Epithelial cell of proximal tubule (primary cell): ENCODE measurements at places on chromosomes 3 and 15.

- DNase-seq, result no peak
Measured at GRCh38 chr15:74962671-74963070, 6.1 kb upstream of the RPP25 start.

GRCh38 chr15:31257286-31257685 lies 69.3 kb upstream of the KLF13 start:
- DNase-seq, result no peak

- no peak for DNase-seq
Measured at GRCh38 chr3:63015614-63016309, 140.5 kb upstream of the CADPS start.

DNA sequence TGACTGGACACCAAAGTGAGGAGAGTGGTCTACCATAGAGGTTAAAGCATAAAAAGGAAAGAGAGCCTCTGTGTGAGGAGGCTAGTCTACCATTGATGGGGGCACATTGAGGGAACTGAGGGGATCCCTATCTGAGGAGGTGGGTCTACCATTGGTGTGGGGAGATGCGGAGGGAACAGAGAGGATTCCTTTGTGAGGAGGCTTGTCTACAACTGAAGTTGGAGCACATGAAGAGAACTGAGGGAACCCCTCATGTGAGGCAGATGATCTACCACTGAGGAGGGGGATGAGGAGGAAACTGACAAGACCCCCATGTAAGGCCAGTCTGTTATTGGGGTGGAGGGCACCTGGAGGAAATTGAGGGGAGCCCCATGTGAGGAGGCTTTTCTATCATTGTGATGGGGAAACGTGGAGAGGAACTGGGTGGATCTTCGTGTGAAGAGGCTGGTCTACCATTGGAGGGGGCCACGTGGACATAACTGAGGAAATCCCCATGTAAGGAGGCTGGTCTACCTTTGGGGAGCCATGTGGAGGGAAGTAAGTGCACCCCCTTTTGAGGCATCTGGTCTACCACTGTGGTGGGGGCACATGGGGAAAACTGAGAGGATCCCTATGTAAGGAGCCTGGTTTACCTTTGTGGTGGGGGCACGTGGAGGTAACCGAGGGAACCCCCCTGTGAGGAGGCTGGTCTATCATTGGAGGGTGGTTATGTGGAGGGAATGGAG lies 160.1 kb downstream of the FBLN2 start:
- DNase-seq, result no peak

DNA sequence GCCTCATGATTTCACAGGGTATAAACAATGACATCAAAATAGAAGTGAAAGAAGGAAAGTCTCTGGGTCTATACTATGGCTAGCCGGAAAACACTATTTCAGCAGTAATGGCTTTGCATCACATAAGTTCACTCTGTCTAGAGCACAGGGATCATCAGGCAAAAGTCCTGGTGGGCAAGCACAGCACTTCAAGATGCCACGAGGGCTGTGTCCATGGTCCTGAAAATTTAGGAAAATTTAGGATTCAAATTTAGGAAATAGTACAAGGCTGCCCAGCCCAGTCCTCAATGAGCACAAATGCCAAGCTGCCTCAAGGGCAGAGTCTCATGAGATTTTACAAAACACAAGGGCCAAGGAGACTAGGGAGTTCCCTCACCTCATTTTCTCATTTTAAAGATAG lies 54.1 kb downstream of the RORA start:
- no peak for DNase-seq

DNA sequence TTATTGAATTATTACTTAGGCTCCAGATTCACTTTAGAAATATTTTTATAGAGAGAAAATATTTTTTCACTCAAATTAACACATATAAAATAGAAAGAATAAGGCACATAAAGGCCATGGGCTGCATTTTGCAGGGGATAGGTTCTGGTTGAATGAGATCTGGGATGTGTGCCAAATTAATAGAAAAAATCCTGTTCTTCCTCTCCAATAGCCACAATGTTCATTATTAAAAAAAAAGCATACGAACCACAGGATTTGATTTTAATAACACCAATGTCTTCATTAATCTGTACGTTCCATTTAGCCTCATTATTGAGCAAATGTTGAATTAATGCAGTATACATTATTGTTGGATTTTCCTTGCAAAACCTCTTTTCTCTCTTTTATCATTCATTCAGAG lies 622.8 kb upstream of the AGTR1 start:
- DNase-seq, result no peak

DNA sequence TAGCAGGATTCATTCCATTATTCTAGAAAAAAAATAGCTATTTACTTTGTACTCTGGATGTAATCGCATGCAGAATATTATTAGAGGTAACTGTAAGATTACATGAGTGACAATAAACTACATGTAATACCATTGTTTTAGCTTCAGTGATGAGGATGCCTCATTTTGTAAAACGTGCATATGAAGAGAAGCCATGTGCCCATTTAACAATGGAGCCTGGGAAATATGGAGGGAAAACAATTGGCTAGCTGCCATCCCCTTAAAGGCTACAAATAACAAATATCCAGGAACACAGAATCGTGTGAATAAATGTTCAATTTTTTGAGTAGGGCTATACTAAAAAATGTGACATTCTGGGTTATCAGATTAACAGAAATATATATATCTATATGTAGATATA lies 151.1 kb downstream of the SAMMSON start:
- DNase-seq, result no peak

DNA sequence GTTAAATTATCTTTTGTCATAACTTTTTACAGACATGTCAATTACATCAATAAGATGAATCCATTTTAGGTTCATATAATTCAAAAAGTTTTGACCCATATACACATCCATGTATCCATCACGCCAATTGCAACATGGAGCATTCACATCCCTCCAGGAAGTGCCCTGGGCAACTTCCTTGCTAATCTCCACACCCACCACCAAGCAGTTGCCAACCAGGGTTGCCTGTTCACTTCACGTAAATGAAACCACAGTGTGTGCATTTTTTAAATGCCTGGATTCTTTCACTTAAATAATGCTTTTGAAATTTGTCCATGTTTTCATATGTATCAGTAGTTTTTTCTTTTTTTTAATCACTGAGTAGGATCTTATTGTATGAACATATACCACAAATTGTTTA lies 40.7 kb upstream of the LYZL4 start:
- DNase-seq, result no peak

DNA sequence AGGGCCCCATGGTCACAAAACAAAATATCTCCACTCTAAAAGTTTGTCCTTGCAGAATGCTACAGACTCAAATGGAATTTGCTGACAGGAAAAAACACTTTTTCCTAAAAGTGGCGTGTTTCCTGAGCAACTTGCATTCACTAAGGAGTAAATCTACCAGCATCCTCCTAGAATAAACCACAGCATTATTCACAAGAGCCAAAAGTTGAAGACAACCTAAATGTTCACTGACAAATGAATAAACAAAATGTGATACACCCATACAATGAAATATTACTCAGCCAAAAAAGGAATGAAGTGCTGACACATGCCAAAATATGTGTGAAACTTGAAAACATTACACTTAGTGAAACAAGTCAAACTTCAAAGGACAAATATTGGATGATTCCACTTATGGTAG lies 28.9 kb downstream of the ITGB5 start:
- DNase-seq, result no peak

GRCh38 chr3:46693892-46694226 lies 380 bp upstream of the ALS2CL start:
- DNase-seq, result no peak

DNA sequence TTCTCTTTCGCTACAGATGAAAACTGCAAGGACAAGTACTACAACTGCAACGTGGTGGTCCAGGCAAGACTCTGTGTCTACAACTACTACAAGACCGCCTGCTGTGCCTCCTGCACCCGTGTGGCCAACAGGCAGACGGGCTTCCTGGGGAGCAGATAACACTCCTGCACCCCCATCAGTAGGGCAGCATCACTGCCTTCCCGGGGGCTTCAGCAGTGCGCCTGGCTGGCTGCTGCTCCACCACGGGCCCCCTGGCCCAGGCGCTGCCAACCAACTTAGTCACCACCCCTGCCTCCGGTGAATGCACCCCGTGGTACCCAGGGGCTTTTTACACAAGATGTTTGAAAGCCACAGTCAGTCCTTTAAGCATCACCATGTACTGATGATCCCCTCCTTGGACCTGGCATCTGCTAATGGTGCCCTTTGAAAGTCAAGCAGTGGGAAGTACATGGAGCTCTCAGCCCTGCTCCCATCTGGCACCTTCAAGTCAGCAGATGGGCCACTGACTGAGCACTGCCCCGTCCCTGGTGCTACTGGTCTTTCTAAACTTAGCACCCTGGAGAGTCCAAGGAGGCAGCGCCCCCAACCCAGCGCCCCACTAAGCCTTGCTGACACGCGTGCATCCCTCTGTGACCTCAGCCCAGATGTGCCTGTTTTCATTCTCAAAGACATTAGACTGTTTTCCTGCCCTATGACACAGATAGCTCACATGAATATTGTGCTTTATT lies 33.0 kb upstream of the NR2E3 start:
- DNase-seq, result no peak

DNA sequence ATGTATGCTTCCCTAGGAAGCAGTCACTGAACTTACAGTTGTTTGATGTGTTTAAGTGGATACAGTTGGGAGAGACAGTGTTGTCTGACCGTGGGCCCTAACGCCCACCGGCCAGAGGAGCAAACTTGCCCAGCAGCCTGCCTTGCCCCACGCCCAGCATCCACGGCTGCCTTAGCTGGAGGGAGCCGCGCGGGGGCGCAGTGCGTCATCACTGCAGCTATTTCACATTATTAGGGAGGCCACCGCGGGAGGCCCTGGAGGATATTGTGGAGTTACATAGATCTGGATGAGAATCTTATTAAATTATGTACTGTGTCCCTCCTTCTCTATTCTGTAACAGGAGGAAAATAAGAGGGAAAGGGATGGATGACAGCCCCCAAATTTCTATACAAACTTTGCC lies 267.2 kb downstream of the GABRG3 start:
- no peak for DNase-seq

DNA sequence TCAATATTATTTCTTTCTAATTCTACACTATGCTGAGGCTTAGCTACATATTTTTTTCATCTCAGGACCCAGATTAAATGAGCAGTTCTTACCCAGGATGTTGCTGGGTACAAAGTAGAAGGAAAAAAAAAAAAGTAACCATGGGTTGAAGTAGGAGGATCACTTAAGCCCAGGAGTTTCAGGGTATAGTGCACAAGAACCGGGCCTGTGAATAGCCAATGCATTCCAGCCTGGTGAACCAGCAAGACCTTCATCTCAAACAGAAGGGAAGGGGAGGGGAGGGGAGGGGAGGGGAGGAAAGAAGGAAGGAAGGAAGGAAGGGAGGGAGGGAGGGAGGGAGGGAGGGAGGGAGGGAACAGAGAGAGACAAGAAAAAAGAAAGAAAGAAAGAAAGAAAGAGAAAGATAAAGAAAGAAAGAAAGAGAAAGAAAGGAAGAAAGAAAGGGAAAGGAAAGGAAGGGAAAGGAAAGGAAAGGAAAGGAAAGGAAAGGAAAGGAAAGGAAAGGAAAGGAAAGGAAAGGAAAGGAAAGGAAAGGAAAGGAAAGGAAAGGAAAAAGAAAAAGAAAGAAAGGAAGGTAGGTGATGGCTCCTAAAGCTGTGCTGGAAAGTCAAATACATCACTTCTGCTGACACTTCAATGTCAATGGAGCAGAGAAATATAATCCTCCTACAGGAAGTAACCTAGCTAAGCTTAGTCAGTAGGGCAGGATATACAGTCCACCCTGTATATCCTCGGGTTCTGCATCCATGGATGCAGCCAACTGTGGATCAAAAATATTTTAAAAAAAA lies 206.8 kb upstream of the TGFBR2 start:
- peak; percentile 32 for DNase-seq

GRCh38 chr3:9859530-9860025 lies 15.8 kb upstream of the RPUSD3 start:
- no peak for DNase-seq

DNA sequence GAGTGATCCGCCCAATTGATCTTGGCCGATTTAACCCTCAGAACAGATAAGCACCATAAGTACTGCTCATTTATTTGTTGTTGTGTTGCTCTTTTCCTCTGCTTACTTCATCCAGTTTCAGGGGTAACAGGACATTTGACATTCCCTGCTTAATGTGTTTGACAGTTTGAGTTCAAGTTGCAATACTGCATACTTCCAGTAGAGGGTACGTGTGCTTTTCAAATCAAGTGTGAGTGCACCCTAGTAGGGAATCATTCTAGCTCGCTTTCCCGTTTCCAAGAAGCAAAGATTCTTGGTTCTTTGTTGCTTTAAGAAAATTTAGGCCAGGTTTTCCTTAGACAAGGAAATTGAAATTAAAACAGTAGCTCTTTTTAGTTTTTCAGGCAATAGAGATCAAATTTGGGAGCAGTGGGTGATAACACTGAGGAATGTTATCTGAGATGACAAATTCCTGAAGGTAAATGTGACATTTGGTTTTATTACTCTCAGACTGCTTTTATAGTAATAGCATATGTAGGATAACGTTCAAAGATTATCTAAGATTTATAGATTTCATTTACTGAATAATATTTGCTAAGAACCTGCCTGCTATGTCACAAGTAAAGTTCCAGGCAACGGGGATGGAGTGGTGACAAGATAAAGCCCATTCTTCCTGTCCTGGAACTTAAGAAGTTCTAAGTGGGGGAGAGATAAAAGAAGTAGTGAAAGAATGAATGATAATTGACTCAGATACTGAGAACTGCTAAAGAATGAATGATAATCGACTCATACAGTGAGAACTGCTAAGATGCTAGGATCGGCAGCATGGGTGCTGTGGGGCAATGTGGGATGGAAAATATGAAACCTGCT lies 73.3 kb downstream of the SYNPR start:
- DNase-seq, result peak; percentile 19

GRCh38 chr3:176839466-176839865 lies 357.8 kb downstream of the TBL1XR1 start:
- DNase-seq, result no peak

- DNase-seq, result no peak
Measured at GRCh38 chr3:185959609-185960521, 22.1 kb upstream of the TRA2B start.

DNA sequence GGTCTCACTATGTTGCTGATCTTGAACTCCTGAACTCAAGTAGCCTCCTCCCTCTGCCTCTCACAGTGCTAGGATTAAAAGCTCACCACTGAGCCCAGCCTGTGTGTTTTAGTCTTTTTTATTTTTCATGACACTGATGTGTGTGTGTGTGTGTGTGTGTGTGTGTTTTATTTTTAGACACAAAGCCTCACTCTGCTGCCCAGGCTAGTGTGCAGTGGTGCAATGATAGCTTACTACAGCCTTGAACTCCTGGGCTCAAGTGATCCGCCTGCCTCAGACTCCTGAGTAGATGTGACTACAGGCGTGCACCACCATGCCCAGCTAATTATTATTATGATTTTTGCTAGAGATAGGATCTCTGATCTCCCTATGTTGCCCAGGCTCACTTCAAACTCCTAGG lies 23.3 kb upstream of the CTSH start:
- DNase-seq, result no peak

- peak; percentile 40 for DNase-seq
Measured at GRCh38 chr3:173993299-173993698, 595.8 kb downstream of the NLGN1 start.

GRCh38 chr3:32443478-32443877 lies 51.8 kb downstream of the CMTM7 start:
- no peak for DNase-seq
